Activated T-helper 1 cell treated with anti-CD3 and anti-CD28 coated beads, Interleukin-12 subunit alpha, Interleukin-12 subunit beta, Interleukin-2, Interleukin-4 antibody, amounts not matched to agents 30 ng/mL and 10 ng/mL and 1 ng/mL, durations not matched to agents 14 hours and 24 hours and 36 hours (primary cell): ENCODE measurements at places on chromosomes 16 and 17.

DNA sequence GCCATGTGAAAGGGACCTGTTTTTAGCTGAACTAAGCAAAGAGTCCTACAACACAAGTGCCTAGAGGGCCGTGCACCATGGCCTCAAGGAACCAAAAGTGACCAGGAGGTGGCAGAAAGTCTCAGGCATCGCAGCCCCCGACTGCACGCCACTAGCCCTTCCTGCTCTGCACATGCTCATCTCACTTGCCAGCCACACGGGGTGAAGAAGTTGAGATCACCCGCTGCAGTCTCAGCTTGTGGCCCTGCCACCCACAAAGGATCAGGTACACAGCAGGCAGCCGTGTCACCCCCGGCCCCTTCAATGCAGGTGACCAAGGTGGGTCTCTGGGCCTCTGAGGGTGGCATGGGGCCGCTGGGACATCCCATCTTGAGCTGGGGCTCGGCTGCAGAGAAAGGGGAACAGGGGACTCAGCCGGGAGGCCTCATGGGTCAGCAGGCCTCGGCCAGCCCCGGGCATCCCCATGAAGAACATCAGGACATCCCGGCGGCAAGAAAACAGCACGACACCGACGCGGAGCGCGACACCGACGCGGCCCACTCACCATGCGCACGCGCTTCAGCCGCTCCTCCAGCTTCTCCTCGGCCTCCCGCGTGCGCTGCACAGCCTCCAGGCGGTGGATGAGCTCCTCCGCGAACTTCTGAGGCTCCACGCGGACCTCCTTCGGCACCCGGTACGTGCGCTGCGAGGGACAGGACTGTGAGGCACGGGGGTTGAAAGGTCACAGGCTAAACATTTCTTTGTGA is 21.0 kb downstream of the PDIA2 start:
- no peak for DNase-seq

- no peak for DNase-seq
Observed at GRCh38 chr16:63841271-63841670, 1280.6 kb downstream of the CDH11 start.

- no peak for DNase-seq
Observed at GRCh38 chr17:16652252-16652651, 1.4 kb downstream of the ZNF624 start.

GRCh38 chr17:7839876-7840261 is 5.9 kb downstream of the KDM6B start:
- no peak for DNase-seq

- no peak for DNase-seq
Observed at GRCh38 chr16:84790301-84790700, 29.5 kb upstream of the CRISPLD2 start.

DNA sequence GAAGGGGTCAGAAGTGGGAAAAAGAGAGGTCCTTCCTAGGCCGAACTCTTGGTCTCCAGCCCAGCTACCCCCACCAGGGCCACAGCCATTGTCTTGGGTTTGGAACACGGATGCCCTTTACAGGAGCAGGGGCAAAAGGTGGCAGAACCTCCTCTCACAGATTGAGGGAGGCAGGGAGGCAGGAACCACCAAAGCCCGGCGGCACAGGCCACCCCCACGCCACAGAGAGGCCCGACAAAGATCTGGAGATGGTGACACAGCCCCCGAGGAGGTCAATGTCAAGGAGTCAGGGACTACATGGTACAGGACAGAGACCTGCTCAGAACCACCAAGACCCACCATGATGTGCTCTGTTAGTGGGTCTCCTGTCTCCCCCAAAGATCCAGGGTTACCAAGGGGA is 44.4 kb upstream of the DLX4 start:
- no peak for DNase-seq

- no peak for DNase-seq
Observed at GRCh38 chr17:56886288-56886731, 27.5 kb downstream of the TRIM25 start.

DNA sequence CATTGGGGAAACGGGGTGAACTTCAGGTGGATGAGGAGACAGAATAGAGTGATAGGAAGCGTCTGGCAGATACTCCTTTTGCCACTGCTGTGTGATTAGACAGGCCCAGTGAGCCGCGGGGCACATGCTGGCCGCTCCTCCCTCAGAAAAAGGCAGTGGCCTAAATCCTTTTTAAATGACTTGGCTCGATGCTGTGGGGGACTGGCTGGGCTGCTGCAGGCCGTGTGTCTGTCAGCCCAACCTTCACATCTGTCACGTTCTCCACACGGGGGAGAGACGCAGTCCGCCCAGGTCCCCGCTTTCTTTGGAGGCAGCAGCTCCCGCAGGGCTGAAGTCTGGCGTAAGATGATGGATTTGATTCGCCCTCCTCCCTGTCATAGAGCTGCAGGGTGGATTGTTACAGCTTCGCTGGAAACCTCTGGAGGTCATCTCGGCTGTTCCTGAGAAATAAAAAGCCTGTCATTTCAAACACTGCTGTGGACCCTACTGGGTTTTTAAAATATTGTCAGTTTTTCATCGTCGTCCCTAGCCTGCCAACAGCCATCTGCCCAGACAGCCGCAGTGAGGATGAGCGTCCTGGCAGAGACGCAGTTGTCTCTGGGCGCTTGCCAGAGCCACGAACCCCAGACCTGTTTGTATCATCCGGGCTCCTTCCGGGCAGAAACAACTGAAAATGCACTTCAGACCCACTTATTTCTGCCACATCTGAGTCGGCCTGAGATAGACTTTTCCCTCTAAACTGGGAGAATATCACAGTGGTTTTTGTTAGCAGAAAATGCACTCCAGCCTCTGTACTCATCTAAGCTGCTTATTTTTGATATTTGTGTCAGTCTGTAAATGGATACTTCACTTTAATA is 7.0 kb upstream of the TMEM235 start:
- DNase-seq, result no peak

- no peak for DNase-seq
Observed at GRCh38 chr16:86880316-86881117, 302.2 kb downstream of the FOXL1 start.

GRCh38 chr17:74961657-74962350 is 10.8 kb downstream of the HID1 start:
- peak; percentile 70 for DNase-seq

DNA sequence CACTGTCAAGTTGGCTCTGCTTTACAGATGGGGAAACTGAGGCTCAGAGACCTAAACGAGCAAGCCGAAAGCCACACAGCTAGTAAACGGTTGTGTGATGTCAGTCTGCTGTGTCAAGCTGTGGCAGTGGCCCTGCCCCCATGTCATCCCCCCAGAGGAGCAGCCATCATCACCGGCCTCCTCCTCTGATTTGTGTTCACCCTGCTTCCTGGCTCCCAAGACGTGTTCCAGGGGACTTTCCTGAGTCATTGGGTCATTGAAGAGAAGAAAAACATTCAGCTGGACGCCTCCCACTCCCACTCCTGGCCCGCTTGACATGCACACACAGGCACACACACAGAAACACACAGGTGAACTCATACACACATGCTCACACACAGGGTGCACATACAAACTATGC is 54.0 kb upstream of the CIBAR2 start:
- DNase-seq, result no peak

DNA sequence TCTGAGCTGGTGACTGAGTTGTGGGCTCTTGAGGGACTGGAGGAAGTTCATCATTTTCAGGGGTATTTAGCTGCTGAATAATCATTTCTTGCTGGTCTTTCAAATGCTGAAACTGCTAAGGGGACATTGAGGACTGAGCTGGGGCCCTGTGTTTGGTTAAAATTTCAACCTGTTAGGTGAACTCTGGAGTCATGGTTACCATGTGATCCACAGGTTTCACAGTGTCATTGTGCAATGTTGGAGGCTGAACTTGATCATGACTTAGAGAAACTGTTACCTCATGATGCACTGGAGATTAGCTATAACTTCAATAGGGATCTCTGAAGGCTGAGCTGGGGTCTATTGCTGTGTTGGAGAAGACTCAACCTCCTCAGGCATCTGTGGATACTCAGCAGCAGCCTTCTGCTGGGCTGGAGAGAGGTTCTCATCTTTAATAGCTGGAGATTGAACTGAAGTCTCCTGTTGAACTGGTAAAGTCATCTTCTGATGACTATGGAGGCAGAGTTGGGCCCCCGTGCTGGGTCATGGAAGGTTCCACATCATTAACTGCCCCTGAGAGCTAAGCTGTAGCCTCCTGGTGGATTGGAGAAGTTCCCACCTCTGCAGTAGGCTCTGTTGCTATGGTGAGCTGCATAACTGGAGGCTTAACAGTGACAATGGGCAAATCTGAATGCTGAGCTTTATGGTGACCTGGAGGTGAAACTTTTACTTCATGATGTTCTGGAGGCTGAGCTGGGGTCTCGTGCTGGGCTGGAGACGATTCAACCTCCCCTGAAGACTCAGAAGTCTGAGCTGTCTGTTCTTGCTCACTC is 15.2 kb downstream of the RDM1 start:
- no peak for DNase-seq

DNA sequence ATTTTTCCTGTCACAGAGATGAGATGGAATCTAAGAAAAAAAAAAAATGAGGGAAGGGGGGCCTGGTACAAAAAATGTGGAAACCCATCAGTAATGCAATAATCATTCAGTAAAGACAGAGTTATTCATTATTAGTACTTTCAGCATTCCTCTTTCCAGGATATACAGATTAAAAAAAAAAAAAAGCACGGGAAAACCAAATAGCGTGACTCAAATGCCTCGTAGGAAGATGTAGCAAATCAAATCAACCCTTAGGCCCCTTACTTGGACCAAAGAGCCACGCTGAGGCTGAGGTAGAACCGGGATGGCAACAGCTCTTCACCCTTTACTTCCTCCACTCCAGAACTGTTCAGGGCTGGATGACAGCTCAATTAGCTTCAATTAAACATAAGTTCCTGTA is 52.5 kb downstream of the SMG6 start:
- no peak for DNase-seq

- peak; percentile 50 for DNase-seq
Observed at GRCh38 chr17:30808785-30809286, 15.7 kb downstream of the CRLF3 start.

GRCh38 chr17:35774499-35774898 is 13.8 kb downstream of the C17orf50 start:
- no peak for DNase-seq

DNA sequence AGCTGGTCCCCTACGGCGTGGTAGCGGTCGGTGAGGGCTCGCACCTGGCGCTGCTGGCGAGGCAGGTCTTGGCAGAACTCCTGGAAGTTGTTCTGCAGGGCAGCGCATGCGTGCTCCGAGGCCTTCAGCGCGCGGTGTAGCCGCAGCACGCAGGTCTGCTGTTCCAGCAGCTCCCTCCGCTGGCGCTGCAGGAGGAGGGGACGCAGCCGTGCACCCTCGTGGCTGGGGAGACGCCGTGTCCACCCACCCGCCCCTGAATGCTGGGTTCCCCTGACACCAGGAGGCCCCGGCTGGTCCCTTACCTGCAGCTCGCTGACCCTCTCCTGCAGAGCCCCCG is 12.2 kb downstream of the EVPL start:
- DNase-seq, result no peak

GRCh38 chr16:88367560-88367959 is 15.2 kb upstream of the ZNF469 start:
- DNase-seq, result no peak

DNA sequence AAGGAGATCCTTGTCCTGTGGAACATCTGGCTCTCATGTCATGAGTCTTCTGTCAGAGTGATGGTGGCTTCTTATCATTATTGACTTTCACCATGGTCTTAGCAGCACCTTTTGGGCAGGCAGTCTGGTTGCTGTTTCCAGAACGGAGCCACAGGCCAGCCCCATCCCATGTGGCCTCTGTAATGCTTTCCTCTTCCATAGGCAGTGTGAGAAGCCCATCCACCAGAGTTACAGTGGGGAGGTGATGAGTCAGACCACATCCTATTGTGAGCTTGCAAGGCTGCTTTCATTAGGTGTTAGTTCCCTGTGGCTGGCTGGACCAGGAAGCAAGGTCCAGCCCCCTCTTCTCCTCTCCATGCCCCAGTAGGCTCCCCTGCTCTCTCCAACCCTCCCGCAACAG is 30.8 kb upstream of the SPACA3 start:
- no peak for DNase-seq
